ENCODE measurements at places on chromosomes 3 and 15. TPM values are rescaled to one million over a fixed set of nuclear protein-coding genes. Genes with fewer than 3 reads are reported as not detected.

UBAP1L gene
- 3.3 TPM for total RNA-seq

NUP210 gene
- under 0.01 TPM for total RNA-seq

GADL1 gene
- total RNA-seq = not detected

MOBP gene
- not detected for total RNA-seq

DNA sequence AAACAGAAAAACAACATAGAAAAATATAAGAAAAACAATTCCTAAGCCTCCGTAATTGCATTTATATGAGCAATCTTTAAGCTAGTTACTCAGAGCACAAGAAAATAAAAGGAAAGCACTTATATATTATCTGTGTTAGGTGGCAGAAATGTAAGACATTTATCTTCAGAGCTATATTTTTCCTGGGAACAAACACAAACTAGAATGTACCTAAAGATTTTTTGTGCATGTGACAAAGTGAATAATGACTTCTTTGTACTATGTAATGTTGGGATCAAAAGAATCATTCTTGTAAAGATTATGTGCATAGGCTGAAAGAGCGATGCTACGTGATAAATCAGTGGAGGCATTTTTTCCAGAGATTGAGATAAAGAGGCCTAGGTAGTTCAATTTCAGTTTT is 111.3 kb upstream of the GMNC start:
- DNase-seq = no peak

- DNase-seq = no peak
Measured at GRCh38 chr15:75019916-75020315, 3.5 kb upstream of the PPCDC start.

GRCh38 chr15:40471808-40472150 is 995 bp downstream of the CHST14 start:
- DNase-seq = no peak

GRCh38 chr3:172317984-172318383 is 130.3 kb downstream of the GHSR start:
- DNase-seq = peak; percentile 84

- DNase-seq = peak; percentile 41
Measured at GRCh38 chr3:196590279-196590678, 21.8 kb downstream of the FBXO45 start.

DNA sequence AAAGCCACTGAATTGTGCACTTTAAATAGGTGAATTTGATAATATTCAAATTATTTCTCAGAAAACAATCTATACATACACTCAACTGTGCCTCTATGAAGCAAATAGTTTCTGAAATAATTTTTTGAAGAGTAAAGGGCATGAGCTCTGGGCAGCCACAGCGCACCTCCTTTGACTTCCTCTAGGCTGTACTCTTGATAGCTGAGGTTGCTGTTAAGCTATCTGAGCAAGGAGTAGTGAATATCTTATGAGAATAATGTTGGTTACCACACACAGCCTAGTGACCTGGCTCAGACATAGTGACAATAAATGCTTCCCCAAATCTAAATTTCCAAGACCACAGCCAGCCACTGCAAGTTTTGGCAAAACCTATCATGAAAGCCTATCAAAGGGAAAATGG is 11.6 kb upstream of the SEC61A1 start:
- no peak for DNase-seq

- peak; percentile 66 for DNase-seq
Measured at GRCh38 chr15:29792426-29793159, 29.7 kb downstream of the TJP1 start.

GRCh38 chr3:152737021-152737908 is 97.7 kb upstream of the P2RY1 start:
- DNase-seq = no peak

- no peak for DNase-seq
Measured at GRCh38 chr3:66949898-66950297, 48.2 kb upstream of the KBTBD8 start.

GRCh38 chr3:122030381-122031122 is 8.5 kb upstream of the ILDR1 start:
- peak; percentile 69 for DNase-seq

- DNase-seq = no peak
Measured at GRCh38 chr15:75669879-75670212, 22.1 kb downstream of the SNX33 start.

Measured in osteoblast (primary cell).